ENCODE measurements at places on chromosomes 1 and 21. TPM values are rescaled to one million over a fixed set of nuclear protein-coding genes. Genes with fewer than 3 reads are reported as not detected.

MCM3AP gene
- 87.0 TPM for total RNA-seq

ANKRD65 gene
- total RNA-seq, result 0.07 TPM

KCNC4 gene
- total RNA-seq, result 6.8 TPM

ERG gene
- total RNA-seq, result 58.9 TPM

KLHL20 gene
- 34.1 TPM for total RNA-seq

MATN1 gene
- total RNA-seq, result not detected

GRCh38 chr1:194829492-194829891, 1643.1 kb upstream of the B3GALT2 start:
- DNase-seq, result no peak

DNA sequence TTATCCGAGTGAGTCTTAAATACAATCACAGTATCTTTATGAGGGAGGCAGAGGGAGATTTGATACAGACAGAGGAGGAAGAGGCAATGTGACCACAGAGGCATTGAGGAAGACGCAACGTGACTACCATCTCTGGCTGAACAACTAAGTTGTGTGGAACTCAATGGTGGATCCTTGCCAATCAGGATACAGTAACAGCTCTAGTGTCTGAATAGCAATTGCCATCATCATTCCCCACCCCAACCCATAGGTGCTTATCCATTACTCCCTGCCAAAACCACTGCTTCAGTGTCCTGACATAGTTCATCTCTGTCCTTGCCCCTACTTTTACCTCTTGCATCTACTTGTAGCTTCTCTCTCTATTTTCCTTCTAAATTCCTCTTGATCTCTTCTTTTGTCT, 20.5 kb upstream of the RHBDL2 start:
- no peak for DNase-seq

DNA sequence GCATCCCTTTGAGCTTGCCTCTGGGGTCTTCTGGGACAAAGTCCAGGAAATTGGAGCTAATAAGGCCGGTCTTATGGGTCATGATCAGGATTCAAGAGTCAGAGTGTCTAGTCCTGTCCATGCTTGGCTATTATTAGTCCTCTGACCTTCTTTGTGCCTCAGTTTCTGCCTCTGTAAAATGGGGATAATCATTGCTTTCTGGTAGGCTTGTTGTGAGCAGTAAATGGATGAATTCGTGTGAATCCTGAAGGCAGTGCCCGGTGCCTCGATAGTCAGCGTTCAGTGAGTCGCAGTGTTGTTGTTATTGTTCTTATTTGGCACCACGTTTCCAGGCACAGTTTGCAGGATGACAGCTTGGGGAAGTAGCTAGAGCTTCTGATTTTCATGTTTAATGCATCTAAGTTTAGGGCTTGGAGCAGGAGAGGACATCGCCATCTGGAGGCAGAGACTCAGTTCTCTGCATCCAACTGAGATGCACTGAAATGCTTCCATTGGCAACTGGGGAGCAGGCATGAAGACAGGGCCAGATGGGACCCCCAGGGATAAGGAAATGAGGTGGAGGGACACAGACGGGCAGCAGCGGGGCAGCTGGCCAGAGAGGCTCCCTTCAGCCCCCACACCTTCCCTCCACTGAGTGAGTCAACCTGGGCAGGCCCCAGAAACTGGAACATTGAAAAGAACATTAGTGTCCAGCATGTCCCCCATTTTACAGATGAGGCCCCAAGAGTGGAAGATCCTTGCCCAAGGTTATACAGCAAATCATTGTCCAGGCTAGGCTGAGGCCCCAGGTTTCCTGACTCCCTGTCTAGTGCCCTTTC, 160.3 kb downstream of the PTPRU start:
- DNase-seq, result no peak

GRCh38 chr21:45511661-45512431, 30.4 kb downstream of the SLC19A1 start:
- DNase-seq, result no peak

- DNase-seq, result no peak
Observed at GRCh38 chr1:227526524-227526923, 36.8 kb upstream of the ZNF678 start.

GRCh38 chr1:228008391-228009115, 1.8 kb downstream of the WNT3A start:
- no peak for DNase-seq

DNA sequence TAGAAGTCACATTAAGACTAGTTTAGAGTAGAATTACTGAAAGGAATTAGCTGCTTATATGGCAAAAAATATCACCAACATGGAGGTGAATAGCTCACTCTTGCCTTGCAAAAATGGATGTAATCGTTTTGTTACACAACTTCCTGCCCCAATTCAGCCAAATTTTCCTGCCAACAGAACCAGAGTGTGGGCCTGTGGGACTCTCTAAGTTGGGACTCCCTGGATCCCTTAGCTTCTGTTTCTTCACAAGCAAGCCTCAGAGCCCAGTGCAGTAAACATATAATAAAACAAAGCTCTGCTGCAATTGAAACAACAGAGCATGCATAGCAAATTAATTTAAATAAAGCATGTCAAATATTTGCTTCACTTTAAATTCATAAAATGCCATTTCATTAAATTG, 232.5 kb downstream of the TNR start:
- DNase-seq, result no peak

DNA sequence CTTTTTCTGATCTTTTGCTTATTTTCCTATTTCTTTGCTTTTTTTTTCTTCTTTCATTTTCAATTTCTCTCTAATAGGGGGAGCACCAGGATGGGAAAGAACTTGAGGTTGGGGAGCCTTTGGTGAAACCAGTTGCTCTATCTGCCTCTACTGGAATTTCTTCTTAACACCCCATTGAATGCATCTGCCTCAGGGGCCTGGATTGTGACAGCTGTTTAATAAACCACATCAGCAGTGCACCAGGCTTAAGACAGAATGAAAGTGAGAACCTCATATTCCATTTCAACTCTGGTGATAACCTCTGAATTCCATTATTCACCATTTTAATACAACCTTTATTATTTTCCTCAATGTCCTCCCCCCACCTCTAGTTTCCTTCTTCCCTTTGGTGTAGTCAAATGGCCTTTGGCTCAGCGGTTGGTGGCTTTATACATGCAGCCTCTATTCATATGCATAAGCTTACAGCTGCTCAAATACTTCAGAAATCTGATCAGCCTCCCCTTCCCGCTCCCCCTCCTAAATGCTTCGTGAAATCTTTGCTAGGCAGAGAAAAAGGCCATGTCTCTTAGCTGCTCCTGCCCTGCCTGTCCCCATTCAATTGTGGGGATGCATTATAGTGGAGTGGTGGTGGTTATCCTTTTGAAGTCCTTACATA, 537.3 kb upstream of the PLXNA2 start:
- no peak for DNase-seq

GRCh38 chr1:156970017-156970416, 49.6 kb downstream of the LRRC71 start:
- DNase-seq, result no peak
